ENCODE measurements at places on chromosomes 3 and 15.

DNA sequence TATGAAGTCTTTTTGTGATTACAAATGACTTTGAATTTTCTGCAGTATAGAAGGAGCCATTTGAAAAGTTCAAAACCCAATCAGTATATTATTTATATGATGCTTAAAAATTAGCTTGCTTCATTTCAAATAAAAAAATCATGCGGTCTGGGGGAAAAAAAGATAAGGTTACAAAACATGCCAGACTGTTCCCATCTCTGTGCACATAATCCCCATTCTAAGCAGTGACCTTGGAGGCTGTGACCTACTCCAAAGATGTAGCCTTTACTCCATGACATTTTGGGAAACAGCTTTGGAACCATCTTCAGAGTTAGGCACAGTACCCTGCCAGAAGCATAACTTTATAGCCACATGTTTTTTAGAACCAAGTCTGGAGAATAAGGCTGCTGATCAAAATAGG is 447.7 kb upstream of the WNT5A start:
- no peak for DNase-seq

GRCh38 chr15:95857758-95858157 is 472.7 kb upstream of the NR2F2 start:
- DNase-seq: no peak

DNA sequence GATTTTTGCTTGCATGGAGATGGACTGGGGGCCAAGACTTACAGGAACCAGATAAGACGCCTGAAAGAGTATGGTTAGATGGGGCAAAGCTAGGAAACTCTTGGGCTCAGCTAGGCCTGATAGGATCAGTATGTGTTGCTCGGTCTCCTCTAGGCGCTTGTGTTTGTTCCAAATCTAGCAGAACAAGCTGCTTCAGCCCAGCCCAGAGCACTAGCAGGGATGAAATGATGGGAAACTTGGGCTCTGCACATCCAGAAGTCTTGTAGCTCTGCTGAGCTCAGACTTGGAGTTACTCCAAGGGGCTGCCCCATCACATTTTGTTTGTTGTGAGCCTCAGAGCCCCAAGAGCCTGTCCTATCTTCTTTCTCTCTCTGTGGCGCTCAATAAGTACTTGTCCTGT is 34.7 kb downstream of the FOXL2 start:
- peak; percentile 19 for DNase-seq

DNA sequence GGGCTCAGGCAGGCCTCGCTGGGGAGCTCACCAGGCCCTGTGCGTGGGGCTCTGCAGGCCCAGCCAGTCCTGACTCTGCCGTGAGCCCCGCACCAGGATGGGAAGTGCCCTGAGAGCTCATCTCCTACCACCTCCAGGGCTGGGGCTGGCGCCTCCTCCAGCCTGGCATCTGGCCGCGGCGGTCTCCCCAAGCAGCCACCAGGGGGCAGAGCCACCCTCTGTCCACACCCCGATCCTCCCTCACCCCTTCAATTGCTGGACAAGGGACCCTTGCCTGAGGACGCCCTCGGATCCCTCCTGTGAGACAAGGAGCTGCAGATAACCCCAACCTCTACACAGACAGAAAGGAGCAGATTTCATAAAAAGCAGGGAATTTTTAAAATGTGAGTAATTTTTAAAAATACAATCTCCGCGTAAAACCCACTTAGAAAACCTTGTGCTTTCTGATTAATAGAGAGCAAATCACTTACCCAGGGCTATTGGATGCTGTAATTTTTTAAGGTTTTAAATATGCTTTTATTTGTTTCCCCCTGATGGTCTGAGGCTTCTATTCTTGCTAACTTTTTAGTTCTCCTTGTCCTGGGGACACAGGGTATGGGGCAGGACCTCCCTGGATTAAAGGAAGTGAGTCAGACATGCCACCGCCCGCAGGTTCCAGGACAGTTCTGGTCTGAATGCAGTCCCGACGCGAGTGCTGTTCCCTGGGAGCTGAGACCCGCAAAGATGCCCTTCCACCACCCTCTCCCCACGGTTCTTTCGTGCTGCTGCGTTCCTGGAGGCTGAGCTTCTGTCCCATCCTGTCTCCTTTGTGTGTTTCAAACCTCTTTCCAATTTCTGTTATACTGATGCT is 52.3 kb upstream of the CHRNA7 start:
- peak; percentile 34 for DNase-seq

GRCh38 chr3:160049988-160050387 is 61.4 kb downstream of the IL12A start:
- no peak for DNase-seq

- peak; percentile 18 for DNase-seq
Observed at GRCh38 chr3:135260025-135260424, 465.0 kb downstream of the EPHB1 start.

DNA sequence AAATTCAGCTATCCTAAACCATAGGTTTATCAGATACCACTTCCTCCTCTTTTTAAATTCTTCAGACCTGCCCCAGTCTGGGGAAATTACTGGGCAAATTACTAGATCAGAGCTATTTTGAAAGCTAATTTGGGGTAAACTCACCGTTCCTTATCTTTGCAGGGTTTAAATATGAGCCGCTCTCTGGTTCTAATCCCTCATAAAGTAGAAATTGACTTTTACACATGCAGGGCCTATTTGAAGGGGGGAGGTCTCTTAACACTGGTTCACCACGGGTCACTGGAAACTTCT is 11.0 kb upstream of the MEIS2 start:
- no peak for DNase-seq

DNA sequence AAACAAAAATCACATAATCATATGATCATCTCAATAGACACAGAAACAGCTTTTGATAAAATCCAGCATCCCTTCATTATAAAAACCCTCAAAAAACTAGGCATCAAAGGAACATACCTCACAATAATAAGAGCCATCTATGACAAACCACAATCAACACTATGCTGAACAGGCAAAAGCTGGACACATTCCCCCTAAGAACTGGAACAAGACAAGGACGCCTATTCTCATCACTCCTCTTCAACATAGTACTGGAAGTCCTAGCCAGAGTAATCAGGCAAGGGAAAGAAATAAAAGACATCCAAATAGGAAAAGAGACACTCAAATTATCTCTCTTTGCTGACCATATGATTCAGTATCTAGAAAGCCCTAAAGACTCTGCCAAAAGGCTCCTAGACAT is 54.9 kb upstream of the SLC12A8 start:
- DNase-seq: no peak

DNA sequence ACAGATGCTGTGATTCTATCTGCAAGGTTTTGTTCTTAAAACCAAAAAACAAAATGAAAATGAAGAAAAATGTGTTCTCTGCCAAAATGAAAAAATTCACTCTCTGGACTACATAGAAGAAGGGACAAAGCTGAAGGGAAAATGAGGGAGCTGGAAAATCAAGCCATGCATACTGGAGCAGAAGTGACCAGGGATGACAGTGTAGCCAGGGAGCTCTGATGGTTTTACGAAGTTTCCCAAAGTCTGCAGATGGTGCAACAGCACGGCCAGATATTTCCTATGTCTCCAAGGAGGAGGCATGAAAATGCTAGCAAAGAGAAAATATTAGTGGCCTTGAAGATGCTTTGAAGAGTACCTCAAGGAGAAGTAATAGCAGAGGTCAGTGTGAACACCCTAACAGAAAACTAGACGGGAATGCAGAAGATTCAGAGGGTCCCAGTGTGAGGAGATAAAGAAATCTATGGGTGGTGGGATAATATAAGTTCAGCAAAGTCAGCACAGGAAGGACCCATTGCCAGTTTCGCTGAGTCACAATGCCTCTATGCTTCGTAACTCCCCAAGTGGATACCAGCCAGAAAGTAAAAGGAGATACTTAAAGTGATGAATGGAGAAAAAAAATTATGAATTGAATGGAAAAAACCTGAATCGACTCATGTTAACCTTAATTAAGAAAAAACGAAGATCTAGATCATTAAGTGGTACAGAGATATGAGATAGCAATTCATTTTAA is 39.0 kb upstream of the POMGNT2 start:
- DNase-seq: no peak

DNA sequence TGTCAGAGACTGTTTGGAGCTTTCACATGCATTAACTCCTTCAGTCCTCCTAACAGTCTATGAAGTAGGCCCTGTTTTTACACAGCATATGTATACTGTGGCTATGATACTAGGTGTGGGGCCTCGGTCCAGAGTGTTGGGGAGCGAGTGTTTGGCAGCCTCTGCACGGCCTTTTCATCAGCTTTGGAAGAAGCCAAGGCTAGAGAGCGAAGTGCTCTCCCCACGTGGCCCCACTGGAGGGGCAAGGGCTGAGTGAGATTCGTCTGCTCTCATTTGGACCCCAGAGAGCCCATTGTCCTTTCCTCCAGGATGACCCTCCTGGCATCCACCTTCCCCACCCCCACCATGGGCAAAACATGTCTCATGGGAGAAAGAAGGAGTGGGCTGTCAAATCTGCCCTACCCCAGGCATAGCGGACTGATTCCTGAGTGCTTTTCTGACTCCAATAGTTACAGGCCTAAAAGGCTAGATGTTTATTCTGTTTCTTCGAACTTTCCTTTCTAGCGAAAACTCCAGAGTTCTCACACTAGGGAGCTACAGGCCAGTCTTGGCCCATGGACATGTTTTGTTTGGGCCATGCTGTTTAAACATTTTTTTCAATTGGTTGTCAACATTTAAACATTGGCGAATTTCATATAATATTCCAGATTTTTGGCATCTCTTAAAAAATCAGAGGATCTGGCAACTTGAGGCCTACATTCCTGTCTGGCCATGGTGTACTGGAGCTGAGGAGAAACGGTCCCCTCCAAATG is 76.0 kb downstream of the EEFSEC start:
- DNase-seq: no peak

DNA sequence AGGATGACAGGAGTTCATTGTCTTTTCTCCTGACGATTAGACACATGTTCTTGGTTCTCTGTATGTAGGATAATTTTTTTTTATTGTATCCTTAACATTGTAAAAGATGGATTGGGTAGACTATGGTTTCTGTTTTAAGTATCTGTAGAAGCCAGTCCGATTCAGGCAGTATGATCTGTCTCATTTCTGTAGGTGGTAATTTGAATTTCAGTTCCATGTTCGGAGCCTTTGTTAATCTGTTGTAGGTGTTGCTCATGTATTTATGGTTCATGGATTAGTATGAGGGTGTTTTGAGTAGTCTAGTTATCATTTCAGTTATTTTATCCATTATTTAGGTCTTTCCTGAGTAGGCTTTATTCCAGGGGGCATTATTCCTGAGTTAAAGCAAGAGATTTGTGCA is 32.4 kb upstream of the MME start:
- DNase-seq: no peak

DNA sequence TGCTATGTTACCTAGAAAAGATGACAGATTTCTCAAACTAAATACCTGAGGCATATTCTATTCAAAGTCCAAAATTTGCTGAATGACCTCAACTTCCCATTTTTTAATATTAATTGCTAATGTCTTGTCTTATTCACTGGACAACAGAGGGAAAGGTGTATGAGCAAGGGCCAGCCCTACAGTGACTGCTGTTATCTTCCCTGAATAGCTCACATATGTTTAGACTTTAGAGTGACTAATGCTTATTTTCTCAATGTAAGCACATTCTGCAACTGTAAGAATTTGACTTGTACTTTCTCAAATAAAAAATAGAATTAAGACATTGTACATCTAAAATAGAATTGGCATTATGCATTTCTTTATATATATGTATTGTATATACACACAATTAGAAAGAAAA is 26.5 kb upstream of the AADACL2 start:
- DNase-seq: no peak

DNA sequence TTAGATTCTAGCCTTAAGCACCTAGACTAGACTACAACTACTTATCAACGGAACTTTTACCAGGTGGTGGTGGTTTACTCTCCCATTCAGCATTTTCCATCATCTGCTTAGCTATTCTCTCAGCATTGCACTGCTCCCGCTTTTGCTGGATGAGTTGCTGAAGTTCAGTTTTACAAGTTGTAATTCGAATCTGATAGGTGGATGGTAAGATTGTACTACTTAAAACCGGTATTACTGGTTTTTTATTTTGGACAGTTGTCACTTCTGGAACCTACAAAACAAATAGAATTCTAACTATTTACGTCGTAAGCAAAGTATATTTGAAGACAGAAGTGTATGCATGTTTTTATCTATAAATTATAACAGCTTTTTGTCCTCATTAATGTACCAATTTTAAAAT is 41.1 kb downstream of the PIK3R4 start:
- DNase-seq: no peak

DNA sequence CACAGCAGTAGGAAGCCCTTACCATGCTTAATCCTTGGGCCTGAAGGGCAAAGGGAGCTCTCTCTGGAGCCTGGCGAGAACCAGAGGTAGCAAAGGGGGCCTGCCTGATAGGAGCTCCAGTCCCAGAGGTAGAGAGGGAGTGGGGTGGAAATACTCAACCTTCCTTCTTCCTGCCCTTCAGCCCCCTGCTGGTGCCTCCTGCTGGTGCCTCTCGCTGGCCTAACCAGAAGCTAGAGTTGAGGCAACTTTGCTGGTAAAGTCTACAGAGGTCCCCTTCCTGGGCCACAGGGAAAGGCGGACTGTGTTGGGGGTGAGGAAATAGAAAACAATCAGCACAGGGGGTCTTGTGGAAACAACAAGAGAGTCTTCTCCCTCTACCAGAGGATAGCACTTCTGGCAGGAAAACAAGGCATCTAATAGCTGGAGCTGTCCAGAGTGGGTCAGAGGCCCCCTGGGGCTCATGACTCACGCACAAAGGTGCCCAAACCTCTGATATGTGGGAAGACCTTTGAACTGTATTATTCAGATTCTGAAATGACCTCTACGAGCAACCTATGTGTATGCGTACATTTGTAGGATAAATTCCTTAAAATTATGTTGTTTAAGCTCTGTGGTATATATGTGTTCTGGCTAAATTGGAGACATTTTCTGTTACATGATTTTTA is 133.9 kb downstream of the LRRC28 start:
- no peak for DNase-seq

- no peak for DNase-seq
Observed at GRCh38 chr3:10192953-10193691, 28.4 kb downstream of the IRAK2 start.

- no peak for DNase-seq
Observed at GRCh38 chr3:141095546-141095937, 44.4 kb downstream of the SPSB4 start.

GRCh38 chr3:96814651-96815567 is 515 bp downstream of the EPHA6 start:
- DNase-seq: peak; percentile 9

- DNase-seq: peak; percentile 90
Observed at GRCh38 chr3:46892285-46893145, 15.0 kb downstream of the PTH1R start.

- DNase-seq: peak; percentile 13
Observed at GRCh38 chr15:34079904-34080303, 21.8 kb downstream of the EMC7 start.

DNA sequence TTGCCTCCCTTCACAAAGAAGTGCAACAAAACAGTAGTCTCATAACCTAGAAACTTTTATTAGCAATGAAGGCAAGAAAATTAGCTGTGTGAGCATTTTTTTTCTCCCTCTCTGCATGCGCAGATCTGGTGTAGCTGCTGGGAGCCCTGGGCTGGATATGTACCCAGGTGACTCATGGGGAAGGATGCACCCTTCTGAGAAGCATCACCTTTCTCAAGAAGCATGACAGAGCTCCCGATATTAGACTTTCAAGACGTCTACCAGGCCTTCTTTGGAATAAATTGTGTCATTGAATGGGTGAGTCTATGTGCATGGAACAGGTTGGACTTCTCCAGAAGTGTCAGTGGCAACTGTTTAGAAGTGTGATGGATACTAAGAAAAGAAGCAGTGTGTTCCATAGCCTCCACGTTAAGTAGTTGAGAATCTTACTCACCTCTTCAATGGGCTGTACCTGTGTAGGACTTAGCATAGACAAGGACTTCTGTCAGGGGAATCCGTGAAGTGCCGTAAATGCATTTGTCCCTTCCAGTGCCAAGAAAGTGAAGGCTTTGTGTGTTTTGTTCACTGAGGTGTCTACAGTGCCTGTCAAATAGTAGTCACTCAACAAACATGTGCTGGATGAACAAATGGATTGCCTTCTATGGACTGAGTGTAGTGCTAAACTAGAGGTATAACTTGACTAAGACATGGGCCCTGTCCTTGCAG is 47.7 kb upstream of the RASGRP1 start:
- no peak for DNase-seq

All from umbilical cord (tissue), 2 donors.